ENCODE measurements at places on chromosomes 3 and 15. TPM values are rescaled to one million over a fixed set of nuclear protein-coding genes. Genes with fewer than 3 reads are reported as not detected.

TMCO5A gene
- not detected for total RNA-seq

RBPMS2 gene
- 7.2 TPM for total RNA-seq

MED12L gene
- 0.41 TPM for total RNA-seq

LRRC31 gene
- total RNA-seq = not detected

GPR149 gene
- not detected for total RNA-seq

ARID3B gene
- 3.5 TPM for total RNA-seq

MYO5C gene
- 7.4 TPM for total RNA-seq

GOLGA6L26 gene
- not detected for total RNA-seq

TBC1D5 gene
- 19.6 TPM for total RNA-seq

HGD gene
- 24.8 TPM for total RNA-seq

CIP2A gene
- 13.1 TPM for total RNA-seq

PLCL2 gene
- 4.5 TPM for total RNA-seq

Measured in A549 treated with dexamethasone at 1 μM for 4 hours (cell line).